Suprapubic skin (tissue), 4 donors: ENCODE measurements at places on chromosomes 11 and 22. TPM values are rescaled to one million over a fixed set of nuclear protein-coding genes. Genes with fewer than 3 reads are reported as not detected.

ACCSL gene
- total RNA-seq = 0.60 TPM

GRCh38 chr11:72394416-72394815 lies 39.9 kb downstream of the CLPB start:
- H3K36me3 ChIP-seq = no peaks in the 10 kb centered on the region
- H3K4me3 ChIP-seq = no peak overlapping the region
- DNase-seq = no peak
- H3K27me3 ChIP-seq = no peaks in the 10 kb centered on the region

PRG2 gene
- 1.8 TPM for total RNA-seq

GRCh38 chr22:39966470-39966869 lies 6.3 kb downstream of the TMA7B start:
- no peaks in the 10 kb centered on the region for H3K36me3 ChIP-seq
- H3K27ac ChIP-seq = no peak overlapping the region
- no peak for DNase-seq
- H3K4me3 ChIP-seq = no peak overlapping the region
- H3K4me1 ChIP-seq = peaks cover 13% of the 10 kb centered on the region

FAM111B gene
- total RNA-seq = 1.4 TPM

DNA sequence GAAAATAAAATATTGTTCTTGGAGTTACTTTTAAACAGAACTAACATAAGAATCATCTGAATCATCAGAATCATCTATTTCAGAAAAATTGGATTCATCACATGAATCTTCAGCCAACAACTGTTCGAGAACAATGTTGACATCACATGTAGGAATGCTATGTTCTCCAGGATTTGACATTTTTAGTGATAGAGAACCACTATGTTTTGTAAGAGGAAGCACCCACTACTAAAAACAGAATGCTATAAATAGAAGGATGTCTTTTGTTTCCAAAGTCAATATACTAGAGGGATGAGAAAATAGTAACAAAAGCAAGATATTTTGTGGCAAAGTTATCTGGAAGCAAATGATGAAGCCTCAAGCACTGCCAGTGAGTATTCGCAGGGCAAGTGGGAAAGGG lies 263.4 kb upstream of the DDI1 start:
- no peak for DNase-seq
- H3K4me1 ChIP-seq = no peaks in the 10 kb centered on the region
- no peak overlapping the region for H3K27ac ChIP-seq
- H3K36me3 ChIP-seq = no peaks in the 10 kb centered on the region

CALCA gene
- not detected for total RNA-seq

DNA sequence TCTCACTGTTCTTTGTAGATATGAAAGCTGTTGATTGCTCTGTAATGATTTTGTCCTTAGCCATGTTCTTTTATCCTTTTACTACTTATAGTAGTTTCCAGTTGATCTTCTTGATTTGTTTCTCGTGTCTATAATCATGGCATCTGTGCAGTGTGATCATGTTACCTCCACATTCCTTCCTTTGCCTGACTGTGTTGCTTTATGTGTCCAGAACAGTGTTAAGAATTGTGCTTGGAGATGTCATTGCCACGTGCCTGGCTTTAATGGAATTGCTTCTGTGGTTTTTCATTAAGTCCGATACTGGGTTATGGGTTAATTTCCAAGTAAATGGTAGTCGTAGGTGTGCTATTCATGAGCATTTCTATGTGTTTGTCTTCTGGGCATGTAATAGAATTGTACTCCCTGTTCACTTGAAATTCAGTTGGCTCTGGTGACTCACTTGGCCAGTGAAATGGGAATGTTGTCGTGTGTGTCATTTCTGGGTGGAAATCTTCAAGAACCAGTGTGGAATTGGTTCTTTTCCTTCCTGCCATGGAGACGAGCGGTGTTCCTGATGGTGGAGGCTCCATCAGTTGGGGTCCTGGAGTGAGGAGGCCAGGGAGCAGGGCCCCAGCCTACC lies 6.8 kb downstream of the GTSE1 start:
- no peaks in the 10 kb centered on the region for H3K36me3 ChIP-seq
- DNase-seq = no peak
- no peak overlapping the region for H3K4me3 ChIP-seq
- no peaks in the 10 kb centered on the region for H3K4me1 ChIP-seq
- no peaks in the 10 kb centered on the region for H3K27me3 ChIP-seq

DNA sequence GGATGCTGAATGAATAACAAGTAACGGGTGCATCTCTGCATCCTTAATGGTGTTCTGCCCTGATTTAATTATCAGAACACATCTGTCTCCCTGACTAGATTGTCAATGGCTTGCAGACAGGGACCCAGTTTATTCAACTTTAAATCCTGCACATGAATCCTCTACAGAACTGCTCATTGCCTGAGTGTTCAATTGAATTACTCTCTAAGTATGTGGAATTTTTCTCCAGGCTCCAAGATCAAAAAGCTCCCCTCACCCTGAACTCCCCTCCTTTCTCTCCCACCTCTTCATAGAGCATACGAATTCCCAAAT lies 11.8 kb downstream of the MB start:
- no peak for DNase-seq
- no peaks in the 10 kb centered on the region for H3K36me3 ChIP-seq
- no peak overlapping the region for H3K4me3 ChIP-seq
- no peak overlapping the region for H3K27ac ChIP-seq
- H3K27me3 ChIP-seq = no peaks in the 10 kb centered on the region

CRYBB2 gene
- total RNA-seq = not detected

TRIM77 gene
- total RNA-seq = not detected
